DMS79 treated with DMSO at 0.1 percent for 48 hours (cell line): ENCODE measurements at places on chromosomes 7 and 10.

DNA sequence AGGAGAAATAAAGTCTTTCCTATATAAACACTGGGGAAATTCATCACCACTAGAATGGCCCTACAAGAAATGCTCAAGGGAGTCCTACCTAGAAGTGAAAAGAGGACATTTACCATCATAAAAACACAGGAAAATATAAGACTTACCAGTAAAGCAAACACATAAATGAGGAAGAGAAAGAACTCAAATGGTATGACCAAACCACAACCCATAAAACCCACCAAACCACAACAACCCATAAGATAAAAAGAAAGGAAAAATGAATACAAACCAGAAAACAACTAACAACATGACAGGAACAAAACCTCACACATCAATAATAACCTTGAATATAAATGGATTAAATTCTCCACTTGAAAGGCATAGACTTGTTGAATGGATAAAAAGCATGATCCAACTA lies 71.9 kb upstream of the DIP2C start:
- DNase-seq, result no peak

DNA sequence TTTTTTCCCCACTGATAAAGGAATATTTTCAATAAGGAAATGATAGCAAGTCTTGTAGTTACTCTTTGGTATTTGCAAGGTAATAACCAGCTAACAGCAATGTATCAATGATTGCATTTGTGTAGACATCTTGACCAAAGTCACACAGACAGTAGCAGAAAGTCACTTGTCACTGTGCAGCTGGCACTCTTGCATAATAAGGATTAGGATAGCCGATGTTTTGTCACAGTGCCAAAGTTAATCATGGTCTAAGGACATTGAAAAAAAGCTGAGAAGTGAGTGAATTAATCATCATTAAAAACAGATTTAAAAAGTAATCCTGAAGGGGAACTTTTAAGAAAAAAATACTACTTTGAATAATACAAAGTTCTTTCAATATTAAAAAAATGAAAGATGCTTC lies 834.3 kb upstream of the C7orf33 start:
- no peak for DNase-seq

DNA sequence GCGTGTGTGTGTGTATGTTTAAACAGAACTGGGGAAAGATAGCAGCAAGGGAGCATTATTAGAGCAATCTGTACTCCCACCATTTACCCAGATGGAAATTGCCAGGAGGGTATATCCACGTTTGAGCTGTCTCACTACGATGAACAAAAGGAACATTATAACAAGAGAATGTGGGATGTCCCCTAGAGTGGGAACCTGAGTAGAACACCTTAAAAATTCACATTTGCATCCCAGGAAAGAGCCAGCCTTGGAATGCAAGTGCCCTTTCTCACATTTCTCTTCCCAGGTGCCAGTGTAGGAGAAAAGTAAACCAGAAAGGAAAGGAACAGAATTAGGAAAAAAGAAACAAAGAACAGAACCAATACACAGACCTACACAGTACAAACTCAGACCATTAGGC lies 95.3 kb upstream of the PTPRZ1 start:
- DNase-seq, result no peak

GRCh38 chr10:123993534-123994416 lies 99.6 kb downstream of the CHST15 start:
- no peak for DNase-seq

GRCh38 chr7:46600340-46600739 lies 679.3 kb upstream of the IGFBP3 start:
- DNase-seq, result no peak

- DNase-seq, result no peak
These were observed 110.0 kb upstream of the MYO3A start for GRCh38 chr10:25824050-25824449.
